ENCODE measurements at places on chromosomes 6 and 20.

DNA sequence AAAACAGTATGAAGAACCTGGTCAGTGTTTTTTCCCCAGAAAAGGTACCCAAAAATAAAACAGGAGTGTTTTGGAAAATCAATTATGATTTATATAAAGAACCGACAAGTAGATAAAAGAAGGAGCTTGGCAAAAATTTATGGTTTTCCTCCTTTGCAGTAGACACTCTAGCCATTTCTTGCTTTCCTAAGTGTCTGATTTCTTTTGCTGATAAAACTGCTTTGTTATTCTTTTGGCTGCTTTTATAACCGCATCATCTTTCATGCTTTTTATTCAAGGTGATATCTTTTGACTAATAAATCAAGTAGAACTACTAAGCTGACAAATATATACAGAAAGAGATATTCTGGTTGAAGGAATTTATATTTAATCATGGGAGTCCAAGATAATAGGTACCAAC lies 16.6 kb downstream of the ATG5 start:
- no peak for DNase-seq

- no peak for DNase-seq
Measured at GRCh38 chr20:48776306-48776705, 51.5 kb downstream of the PREX1 start.

GRCh38 chr20:15561070-15561569 lies 1012.1 kb downstream of the KIF16B start:
- DNase-seq = no peak

DNA sequence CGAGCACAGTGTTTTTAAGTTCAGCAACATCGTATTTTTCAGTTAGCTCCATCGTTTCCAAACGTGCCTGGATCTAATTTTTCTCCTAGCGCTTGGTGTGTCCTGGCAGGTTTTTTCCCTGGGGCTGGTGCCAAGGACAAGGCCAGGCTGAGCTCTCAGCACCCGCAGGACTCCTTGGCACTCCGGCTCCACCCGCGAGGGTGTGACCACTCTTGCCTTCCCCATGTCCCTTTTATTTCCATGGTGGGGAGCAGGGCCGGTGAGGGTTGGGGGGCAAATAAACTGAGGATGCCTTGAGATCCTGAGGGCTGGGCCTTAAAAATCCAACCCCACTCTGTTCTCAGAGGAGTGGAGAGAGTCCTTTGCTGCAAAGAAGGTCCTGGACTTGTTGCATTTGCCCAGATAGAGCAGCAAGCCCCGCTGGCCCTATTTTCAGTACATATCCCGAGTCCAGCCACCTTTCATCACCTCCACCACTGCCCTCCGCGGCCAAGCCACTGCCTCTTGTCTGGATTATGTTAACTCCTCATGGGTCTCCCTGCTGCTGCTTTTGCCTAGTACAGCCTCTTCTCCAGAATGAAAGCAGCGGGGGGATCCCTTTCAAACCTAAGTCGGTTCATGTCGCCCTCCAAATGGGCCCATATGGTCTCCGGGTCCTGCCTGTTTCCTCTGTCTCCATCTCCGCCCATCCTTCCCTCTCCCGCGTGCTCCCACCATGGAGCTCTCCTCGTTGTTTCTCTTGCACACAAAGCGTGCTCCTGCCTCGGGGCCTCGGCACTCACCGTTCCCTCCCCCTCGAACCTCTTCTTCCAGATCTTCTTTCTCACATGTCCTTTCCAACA lies 4.5 kb upstream of the RAB44 start:
- DNase-seq = no peak

GRCh38 chr6:167455371-167455770 lies 130.5 kb downstream of the TTLL2 start:
- no peak for DNase-seq

DNA sequence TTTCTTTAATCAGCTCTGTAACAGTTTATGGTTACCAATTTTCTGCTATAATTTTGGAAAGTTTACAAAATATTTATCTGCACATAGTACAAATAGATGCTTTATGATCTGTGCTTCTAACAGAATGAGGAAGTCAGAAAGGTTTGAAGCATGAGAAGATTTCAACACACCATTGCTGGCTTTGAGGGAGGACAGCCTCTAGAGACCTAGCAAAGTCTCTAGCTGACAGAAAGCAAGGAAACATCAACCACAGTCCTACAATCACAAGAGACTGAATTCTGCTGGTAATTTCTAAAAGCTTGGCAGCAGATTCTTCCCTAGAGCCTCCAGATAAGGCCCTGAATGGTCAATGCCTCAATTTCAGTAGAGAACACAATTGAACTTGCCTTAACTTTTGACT lies 750.8 kb upstream of the SLC35B3 start:
- DNase-seq = no peak

- DNase-seq = no peak
Measured at GRCh38 chr6:82493467-82493866, 129.8 kb downstream of the TPBG start.

- DNase-seq = peak; percentile 18
Measured at GRCh38 chr20:8640461-8640860, 428.4 kb upstream of the PLCB4 start.

GRCh38 chr20:47711046-47711752 lies 74.1 kb downstream of the SULF2 start:
- DNase-seq = peak; percentile 55

GRCh38 chr6:16760516-16761470 lies at the start of gene ATXN1:
TSS of gene ATXN1 (minus strand) at chr6:16761460.
- peak; percentile 44 for DNase-seq

- no peak for DNase-seq
Measured at GRCh38 chr6:22952097-22952496, 382.7 kb downstream of the HDGFL1 start.
